ENCODE measurements at places on chromosomes 3 and 15.

- DNase-seq, result no peak
These were observed 64.7 kb downstream of the ITGA11 start for GRCh38 chr15:68367226-68367625.

DNA sequence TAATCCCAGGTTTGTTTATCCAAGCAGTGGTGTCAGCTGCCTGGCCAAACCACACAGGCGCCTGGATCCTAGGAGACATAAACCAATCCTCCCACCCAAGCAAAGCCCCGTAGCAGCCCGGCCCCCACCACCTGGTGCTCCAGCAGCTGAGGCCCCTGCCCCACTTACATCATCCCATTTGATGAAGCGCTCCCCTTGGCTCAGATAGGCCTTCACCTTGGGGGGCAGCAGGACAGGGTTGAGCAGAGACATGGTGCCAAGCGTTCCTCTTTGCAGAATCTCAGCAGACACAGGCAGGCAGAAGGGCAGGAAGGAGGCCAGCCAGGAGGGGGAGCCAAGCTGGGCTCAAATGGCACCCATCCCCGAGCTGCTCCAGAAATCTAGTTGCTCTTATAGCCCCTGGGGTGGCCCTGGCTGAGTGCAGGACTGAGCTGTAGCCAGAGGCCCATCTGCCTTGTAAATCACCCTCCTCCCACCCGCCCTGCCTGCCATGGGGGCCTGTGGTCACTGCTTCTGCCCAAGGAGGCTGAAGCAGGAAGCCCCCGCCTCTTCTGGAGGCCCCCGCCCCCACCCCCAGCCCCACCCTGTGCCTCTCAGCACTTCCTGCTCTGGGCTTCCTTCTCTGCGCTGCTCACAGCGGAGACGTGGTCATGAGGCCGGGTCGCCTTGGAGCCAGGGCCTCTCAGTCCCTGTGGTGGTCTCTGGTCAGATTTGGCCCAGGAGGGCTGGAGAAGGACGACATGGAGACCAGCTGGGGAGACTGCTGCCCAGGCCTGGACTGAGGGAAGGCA lies at the start of gene PLCB2:
PLCB2 (minus strand) TSS at position 515 of the 791 bp plus-strand sequence; CDS start at position 252, 263 bp downstream.
- DNase-seq, result no peak

- DNase-seq, result no peak
These were observed 34.5 kb downstream of the CCDC12 start for GRCh38 chr3:46942076-46942475.

DNA sequence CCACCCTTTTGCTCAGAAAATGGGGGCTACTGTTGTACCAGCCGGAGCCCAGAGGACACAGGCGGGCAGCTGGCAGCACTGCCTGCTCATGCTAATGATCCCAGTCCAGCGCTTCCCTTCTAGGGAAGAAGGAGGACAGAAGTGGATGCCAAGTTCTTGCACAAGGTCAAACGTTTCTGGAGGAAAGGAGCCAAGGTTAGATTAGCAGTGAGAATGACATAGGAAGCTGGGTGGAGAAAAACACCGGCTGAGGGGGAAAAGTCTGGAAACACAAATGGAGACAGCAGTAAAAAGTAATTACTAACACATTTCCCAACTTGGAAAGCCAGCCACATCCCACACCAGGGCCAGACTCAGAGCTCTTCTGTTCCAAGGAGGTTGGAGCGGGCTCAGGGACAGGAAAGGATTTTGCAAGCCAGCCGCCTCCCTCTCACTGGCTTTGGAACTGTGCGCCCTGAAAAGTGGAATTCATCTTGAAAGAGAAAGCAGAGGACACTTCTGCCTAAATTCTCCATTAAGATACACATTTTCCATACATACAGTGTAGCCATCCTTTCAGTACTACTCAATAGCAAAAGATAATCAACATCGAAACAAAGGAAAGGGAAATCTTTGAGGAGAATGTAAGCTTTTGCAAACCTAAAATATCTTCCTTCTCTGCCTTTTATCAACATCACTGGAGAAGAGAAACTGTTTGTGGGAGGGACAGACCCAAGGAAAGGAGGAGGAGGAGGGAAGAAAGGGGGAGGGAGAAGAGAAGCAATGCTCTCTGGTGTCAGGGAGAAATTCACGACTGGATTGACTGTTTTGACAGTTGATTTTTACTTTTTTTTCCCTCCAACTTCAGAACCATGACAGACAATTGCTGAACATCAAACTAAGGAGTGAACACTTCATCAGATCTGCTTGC lies 133.6 kb downstream of the CD47 start:
- DNase-seq, result no peak

DNA sequence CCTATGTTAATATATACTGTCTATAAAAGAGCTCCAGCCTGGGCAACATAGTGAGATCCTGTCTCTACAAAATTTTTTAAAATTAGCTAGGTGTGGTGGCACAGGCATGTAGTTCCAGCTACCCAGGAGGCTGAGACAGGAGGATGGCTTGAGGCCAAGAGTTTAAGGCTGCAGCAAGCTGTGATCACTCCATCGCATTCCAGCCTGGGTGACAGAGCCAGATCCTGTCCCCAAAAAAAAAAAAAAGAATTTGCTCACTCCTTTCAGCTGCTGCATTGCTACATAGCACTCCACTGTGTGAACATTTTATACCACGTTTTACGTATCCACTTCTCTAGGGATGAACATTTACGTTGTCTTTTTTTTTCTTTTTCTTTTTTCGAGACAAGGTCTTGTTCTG lies 6.0 kb upstream of the TSEN2 start:
- no peak for DNase-seq

DNA sequence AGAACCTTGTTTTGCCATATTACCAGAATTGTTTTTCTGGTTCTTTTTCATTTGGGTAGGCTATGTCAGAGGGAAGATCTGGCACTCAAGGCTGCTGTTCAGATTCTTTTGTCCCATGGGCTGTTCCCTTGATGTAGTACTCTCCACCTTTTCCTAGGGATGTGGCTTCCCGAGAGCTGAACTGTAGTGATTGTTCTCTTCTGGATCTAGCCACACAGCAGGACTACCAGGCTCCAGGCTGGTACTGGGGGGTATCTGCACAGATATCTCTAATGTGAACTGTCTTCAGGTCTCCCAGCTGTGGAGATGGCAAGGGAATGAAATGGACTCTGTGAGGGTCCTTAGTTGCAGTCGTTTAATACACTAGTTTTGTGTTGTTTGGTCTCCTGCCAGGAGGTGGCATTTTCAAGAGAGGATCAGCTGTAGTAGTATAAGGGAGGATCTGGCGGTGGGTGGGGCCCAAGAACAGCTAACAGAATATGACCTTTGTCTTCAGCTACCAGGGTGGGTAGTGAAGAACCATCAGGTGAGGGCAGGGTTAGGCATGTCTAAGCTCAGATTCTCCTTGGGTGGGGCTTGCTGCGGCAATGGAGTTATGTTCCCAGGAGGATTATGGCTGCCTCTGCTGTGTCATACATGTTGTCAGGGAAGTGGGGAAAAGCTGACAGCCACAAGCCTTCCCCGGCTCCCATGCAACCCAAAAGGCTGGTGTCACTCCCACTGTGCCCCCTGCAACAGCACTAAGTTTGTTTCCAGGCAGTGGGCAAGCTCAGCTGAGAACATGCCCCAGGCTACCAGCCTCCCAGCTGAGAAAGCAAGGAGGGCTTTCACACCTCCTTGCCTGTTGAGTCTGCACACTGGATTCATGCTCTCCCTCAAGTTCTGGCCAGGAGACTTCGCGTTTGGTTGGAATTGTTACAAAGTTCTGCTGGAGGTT lies 252.5 kb downstream of the ISL2 start:
- DNase-seq, result no peak

DNA sequence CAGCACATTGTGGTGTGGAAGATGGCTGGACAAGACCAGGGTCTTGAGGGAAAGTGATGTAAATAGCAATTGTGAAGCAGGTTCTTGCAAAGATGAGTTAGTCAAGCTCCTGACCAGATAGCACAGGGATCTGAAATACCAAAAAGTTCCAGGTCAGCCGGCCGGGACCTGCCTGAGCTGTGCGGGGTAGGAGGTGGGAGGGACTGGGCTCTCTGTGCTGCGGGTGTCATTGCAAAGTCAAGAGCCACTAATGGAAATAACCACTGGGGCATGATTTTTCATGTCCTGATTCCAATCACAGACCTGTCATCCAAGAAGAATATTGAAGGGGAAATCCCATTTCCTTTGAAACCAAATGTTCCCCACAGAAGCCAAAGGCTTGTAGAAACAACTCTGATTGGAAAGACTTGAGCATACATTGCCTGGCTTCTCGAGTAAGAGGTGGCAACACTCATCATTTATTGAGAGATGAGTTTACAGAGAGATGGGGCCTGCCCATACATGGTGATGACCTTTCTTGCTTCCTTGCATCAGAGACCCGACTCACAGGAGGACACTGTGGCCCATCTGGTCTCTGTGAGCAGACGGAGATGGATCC lies 44.2 kb upstream of the KY start:
- DNase-seq, result no peak

DNA sequence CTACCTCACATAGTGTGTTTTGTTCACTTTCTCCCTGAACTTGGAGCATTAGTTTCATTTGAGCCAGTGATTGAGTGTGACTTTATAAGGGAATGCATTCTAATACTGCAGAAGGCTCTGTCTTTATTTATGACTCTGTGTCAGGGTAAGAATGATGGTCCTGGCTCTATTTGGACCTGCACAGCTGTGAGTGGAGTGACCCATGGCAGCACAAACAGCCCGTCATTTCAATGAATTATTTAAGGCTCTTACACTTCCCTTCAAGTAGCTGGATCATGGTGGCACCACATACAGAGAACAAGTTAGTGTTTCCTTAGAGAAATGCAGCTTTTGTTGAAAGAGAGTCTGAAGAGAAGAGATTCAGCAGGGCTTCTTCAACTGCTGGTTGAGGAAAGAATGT lies 16.4 kb downstream of the TMEM108 start:
- DNase-seq, result no peak

GRCh38 chr3:186599142-186599784 lies 13.6 kb upstream of the AHSG start:
- DNase-seq, result no peak

DNA sequence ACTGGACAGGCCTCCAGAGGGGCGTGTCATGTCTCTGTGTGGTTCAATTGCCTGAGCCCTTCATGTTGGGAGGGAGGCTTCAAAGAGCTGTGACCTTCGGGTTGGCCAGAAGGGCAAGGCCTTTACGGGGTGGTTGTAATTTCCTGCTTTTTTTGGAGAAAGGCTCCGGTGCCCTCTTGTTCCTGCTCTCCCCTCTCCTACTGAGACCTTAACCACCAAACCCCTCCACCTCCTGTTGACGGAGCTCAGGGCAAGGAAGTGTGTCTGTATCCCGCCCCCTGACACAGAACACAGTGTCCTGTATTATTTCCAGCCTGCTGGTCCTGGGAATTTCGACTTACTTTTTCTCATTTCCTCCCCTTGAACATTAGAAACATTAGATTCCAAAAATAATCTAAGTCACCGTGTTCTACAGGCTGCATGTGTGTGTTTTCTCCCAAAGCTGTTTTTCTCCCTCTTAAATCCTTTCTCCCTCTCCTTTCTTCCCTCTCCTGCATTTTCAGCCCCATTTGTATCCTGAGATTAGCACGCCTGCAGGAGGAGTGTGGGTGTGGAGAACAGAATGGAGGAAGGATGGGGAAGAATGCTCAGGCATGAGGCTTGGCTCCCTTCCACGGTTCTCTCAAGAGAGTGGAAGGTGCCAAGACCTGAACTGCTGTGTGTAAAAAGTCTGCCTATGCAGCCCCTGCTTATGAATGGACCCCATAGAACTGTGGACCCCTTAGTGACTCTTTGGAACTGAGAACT lies 285.4 kb upstream of the ROPN1 start:
- no peak for DNase-seq

- DNase-seq, result no peak
These were observed 115.4 kb downstream of the UBE3A start for GRCh38 chr15:25323420-25323819.

DNA sequence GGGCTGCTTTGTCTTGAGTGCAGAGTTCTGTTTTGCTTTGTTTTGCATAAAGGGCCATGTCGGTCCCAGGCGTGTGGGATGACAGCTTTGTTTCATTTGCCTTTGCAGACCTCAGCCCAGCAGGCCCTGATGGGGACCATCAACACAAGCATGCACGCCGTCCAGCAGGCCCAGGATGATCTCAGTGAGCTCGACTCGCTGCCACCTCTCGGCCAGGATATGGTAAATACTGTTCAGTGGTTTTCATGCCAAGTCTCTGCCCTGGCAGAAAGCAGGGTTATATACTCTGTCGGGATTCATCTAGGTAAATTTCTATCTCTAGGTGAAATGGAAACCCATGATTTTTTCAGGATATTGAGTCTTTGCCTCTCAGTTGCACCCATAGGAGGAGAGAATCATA lies 343.9 kb upstream of the TPM1 start:
- DNase-seq, result no peak

GRCh38 chr15:70788114-70789049 lies 25.0 kb upstream of the UACA start:
- DNase-seq, result no peak

- DNase-seq, result no peak
These were observed 7.5 kb downstream of the GOLIM4 start for GRCh38 chr3:168088106-168088720.

DNA sequence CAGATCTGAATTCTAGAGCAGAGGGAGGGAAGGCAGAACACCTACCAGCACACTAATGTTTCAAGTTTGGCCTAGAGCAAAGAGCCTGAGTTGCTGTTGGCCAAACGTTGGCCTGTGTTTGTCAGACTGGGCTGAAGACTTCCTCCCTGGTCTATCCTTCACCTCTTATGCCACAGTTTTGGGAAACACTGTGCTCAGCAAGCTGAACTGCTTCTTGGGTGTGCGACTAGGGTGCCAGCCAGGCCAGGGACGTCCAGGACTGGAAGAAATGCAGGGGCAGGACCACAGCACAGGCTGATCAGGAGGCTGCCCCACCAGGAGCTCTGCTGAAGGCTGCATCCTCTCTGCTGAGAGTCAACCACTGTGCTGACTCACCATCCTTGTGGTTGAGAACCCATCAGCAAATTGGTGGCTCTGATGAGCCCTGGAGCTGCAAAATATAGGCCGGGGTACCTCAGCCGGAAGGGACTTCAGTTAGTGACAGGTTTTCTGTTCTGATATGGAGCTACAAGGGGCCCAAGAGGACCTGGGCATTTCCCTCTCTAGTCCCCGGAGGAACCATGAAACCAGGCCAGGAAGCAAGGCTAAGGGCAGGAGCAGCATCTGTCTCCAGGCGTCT lies 131.6 kb upstream of the RASGRP1 start:
- no peak for DNase-seq

DNA sequence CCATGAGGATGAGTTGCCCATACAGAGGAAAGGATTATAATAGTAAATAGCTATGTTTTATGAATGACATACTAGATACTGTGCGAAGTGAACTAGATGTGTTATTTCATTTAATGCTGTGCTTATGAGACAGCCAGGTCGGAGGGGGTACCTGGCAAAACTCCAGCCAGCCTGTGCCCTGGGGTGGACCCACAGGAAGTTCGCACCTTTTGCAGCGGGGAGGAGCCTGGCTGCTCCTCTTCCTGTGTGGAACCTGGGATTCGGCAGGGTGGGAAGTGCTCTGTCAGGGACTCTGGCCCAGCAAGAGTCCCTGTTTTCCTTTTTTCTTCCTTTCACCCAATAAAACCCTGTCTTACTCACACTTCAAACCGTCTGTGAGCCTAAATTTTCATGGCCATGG lies 452.2 kb downstream of the IL5RA start:
- no peak for DNase-seq

DNA sequence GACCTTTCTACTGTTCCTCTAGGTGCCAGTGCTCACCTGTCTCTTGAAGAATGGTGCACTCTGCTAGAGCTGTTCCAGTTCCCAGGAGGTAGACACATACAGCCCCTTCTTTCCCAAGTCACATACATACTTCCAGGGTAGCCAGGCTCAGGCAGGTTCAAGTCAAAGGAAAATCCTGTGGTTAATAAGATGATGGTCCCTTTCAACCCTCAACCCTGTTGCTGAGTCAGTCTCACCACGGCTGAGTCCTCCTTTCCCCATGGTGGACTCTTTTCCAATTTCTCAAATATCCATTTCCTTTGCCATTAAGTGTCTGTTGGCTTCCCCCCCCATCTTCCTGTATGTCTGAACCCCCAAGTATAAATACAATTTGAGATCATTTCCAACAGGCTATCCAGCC lies 56.1 kb upstream of the ACAN start:
- DNase-seq, result no peak

Measured in NCI-H2029 (cell line).